ENCODE measurements at places on chromosomes 7 and 10.

- DNase-seq = no peak
These were observed 360.9 kb downstream of the GPAM start for GRCh38 chr10:111822661-111823060.

- DNase-seq = no peak
These were observed 146.8 kb downstream of the CYP26A1 start for GRCh38 chr10:93220296-93221170.

DNA sequence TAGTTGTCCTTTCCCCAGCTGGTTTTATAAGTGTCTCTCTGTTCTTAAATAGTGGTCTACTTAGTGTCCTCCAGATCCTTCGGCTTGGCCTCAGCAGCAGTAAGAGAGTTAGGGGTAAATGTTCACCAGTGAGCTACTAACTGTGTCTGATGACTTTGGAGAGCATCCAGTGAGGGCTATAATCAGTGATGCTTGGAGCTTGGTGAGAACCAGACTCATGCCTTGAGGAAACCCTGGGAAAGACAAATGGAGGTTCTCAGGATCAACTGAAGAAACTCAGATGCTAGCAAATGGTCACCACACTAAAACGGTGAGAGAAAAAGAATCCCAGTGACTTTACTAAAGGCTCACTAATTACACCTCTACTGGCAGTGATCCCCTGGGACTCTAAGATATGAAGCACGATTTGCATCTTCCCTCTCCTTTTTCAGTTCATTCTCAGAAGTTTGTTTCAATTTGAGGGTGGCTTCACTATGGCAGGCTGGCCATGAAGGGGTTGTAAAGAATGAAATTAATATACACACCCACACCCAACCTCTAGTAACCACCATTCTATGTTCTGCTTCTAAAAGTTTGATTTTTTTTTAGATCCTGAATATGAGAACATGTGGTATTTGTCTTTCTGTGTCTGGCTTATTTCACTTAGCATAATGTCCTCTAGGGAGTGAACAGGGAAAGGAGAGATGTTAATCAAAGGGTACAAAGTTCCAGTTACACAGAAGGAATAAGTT, 177.9 kb downstream of the PDE1C start:
- DNase-seq = no peak

DNA sequence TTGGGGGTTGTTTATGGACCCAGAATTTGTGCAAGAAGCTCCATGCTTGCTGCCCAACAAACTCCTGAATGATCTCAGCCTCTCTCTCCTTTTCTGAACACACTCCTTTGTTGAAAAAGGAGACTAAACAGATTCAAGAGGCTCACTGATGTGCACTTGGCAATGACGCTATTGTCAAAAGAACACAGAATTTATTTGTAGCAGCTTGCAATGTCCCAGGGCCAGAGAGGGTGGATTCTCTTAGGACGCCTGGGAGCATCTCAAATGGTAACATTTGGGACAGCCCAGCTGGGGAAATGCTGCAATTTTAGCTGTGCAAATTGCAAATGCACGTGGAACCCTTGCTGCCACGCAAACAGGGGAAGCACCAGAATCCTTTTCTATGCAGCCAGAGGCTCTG, 79.9 kb downstream of the GPR26 start:
- DNase-seq = no peak

DNA sequence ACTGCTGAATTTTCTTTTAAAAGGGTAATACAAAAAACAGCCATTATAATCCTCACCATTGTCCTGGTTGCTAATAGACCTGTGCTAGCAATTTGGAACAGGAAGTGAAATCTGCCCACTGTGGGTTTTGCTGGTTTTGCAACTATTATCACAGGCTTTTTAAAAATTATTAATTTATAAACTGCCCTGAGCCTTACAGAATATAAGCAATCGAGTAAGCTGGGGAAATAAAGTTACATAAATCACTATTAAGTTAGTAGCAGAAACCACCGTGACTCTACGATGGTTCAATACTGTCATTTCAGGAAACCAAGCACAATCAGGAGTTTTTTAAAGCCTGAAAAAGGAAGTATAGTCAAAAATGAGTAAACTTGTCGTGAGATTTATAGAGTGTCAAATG, 62.3 kb downstream of the TMEM26 start:
- no peak for DNase-seq

DNA sequence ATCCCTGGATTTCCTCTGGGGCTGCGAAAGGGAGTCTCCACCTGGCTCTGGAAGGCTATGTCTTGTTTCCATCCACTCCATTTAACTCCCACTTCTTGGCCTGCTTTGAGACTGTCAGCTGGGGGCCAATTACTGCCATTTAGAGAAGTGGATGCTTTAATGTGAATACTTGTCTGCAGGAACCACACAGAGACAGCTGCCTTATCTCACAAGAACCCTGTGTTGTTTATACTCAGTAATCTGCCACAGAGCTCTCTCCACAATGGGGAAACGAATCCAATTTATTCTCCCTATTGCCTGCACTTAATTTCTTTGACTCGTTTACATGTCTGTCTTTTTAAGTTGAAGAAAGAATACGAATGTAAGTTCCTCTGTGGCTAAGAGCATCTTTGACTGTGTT, 787.0 kb upstream of the C7orf33 start:
- DNase-seq = no peak

Measured in kidney tubule cell (primary cell).